ENCODE measurements at places on chromosomes 7 and 10.

DNA sequence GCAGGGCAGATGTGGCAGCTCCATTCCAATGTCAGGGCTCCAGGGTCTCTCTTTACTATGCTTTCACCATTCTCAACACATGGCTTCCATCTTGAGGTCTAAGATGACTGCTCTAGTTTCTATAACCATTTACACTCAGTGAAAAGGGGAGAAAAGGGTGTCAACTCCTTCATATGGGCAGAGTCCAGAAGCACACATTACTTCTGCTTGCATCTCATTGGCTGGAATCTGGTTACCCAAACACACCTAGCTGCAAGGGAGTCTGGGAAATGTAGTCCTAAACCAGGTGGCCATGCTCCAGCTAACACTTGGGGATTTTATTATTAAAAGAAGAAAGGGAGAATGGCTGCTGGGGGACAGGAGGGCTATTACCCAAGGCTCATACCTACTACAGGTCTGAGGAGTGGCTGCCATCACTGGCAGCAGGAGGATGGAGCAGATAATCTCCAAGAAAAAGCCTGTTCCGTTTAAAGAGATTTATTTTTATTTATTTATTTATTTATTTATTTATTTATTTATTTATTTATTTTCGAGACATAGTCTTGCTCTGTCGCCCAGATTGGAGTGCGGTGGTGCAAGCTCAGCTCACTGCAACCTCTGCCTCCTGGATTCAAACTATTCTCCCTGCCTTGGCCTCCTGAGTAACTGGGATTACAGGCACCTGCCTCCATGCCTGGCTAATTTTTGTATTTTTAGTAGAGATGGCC lies 29.1 kb upstream of the LBX1 start:
- DNase-seq = no peak

DNA sequence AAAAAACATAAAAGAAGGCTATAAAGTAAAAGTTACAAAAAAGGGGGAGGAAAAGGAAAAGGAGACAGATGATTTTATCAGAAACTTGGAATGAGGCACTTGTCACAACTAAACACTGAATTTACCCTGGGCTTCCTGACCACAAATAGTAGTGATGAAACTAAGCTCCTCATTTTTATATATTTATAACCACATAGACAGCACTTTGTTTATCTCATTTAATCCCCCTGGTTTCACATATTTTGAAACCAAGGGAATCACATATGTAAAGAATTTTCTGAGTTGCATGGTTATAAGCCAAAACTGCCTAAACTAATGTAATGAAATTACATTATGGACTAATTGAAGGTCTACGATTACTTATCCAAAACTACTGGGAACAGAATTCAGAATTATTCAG lies 39.6 kb upstream of the MET start:
- no peak for DNase-seq

DNA sequence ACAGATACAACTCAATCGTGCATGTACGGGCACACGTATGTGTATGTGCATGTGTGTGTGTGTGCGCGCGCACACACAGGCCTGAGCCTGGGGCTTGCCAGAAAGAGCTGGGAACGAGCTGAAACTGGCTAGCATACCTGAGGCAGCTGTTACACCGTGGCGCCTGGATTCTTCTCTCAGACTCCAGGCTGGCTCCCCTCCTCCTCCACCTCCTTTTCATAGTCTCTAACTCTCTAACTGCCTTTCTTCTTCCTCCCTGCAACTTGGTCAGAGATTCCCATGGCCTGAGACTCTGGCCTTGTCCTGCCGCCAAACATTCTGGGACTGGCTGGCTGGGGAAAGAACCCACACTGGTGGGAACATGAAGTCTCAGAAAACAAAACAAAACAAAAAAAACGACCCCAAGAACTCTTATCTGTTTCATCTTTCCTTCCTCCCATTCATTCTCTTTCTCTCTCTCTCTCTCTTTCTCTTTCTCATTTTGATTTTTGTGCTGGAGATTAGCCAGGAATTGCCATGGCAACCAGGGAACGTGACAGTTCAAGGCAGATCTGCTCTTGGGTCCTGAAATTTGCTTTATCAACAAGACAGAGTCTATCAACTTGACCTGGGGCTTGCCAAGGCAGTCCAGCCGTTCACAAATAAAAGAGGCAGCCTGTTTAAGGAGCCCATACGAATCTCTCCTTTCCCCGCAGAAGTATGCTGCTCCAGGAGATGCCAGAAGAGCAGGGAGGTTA lies 76.8 kb upstream of the SEM1 start:
- peak; percentile 4 for DNase-seq

DNA sequence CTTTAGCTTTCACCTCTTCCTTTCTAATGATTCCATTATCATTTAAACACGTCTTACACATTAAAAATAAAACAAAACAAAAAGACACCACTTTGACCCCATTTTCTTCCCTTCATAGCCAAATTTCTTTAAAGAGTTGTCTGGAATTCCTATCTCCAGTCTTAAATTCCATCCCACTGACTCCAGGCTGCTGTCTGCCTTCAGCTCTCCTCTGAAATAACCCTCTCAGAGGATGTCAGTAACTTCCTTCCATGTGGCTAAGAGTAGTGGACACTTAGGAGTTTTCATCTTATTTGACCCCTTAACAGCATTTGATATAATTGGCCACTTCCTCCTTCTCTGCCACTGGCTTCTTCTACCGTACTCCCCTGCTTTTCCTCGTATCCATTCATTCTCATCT lies 69.6 kb upstream of the MKX start:
- no peak for DNase-seq

DNA sequence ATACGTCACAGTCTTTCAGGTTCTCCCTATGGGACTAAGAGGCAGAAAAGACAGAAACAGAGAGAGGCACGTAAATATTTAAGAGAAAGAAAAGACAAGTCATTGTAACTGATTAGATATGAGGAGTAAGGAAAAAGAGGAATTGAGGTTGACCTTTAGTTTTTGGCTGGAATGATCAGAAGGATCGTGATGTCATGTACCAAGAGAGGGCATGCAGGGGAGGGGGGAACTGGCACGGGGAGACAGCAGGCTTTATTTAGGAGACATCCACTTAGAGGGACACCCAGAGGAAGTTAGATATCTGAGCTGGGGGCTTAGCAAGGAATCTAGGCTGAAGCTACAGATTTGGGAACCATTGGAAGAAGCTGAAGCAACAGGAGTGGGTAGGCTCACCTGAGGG lies 9.2 kb upstream of the LRRC20 start:
- DNase-seq = no peak

DNA sequence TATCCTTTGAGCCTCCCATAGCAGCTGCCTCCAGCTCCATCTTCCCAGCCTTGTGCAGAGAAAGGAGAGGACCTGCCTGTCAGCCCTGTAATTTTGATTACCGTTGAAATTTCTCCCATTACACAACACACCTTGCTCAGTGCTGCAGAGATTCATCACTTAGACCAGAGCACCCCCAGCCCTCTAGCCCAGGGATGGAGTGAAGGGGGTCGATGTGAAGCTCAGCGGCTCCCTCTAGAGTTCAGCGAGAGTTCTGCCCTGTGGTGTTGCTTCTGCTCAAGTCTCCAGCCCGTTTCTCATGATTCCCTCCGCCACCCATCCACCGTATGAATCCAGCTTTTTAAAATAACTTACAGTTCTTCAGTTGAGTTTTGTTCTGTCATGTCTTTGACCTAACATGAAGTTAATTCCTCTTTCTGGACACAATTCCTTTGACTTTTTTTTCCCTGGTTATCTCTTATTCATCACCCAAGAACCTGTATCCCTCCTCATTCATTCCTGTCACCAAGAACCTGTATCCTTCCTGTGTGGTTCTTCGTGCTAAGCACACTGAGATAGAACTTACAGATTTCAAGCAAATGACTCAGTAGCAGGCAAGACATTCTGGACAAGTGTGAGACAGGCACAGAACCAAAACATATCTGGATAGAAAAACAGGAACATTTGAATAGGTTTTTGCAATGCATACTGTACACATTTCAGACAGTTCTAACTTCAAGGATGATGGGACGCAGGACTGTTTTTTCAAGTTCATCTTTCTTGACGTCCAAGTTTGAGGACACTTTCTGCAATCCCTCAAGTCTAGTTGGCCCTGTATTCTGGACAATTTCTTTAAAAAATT lies 35.0 kb upstream of the ZNF32 start:
- DNase-seq = no peak

DNA sequence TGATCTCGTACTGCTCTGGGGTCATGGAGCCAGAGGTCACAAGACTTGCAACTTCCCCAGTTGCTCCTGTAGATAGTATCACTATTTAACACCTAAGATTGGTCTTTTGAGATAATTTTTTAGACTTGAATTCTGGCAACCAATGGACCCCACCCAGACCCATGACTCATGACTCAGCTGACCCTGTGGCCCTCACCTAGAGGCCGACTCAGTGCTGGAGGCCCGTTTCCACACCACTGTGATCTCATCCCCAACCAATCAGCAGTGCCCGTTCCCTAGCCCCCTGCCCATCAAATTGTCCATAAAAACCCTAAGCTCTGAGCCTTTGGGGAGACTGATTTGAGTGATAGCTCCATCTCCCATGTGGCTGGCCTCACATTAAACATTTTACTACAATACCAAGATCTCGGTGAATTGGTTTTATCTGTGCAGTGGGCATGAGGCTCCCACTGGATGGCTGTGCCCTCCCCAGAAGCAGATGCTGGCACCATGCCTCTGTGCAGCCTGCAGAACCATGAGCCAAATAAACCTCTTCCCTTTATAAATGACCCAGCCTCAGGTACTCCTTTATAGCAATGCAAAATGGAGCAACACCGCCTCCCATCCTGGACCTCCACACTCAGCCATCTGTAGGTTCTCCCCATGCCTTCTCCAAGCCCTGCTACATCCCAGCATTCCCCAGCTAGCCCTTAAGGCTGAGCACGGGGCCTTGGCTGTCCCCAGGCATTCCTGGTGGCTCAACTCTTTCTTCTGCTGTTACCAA lies 98.8 kb downstream of the PRKAG2 start:
- no peak for DNase-seq

DNA sequence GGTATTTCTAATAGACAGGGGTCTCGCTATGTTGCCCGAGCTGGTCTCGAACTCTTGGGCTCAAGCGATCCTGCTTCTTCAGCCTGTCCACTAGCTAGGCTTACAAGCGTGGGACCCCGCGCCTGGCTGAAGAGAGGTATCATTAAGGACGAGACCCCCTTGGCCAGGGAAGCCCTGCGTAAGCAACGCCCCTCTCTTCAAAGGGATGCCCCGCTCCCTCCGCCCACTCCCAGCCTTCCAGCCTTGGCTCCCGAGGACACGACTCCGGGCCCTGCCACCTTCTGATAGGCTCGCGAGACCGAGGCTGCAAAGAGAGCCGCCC lies 220 bp upstream of the ZKSCAN5 start:
- DNase-seq = peak; percentile 98

DNA sequence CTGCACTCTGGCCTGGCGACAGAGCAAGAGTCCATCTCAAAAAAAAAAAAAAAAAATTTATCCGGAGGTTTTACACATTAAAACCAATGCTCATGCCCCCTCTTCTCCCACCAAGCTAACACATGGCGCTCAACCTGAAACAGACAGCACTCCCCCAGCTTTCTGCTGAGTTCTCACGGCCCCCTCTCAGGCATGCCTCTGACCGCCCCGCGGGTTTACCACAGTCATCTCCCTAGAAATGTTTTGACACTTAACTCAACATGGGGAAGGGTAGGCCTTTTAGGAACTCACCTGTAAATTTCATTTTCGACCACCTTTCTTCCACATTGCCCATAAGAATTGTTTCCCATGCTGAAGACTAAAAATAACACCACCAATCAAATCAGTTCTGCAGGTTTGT lies 9.3 kb downstream of the RCC1L start:
- DNase-seq = no peak
